Immature natural killer cell (primary cell): ENCODE measurements at places on chromosomes 11 and 22.

DNA sequence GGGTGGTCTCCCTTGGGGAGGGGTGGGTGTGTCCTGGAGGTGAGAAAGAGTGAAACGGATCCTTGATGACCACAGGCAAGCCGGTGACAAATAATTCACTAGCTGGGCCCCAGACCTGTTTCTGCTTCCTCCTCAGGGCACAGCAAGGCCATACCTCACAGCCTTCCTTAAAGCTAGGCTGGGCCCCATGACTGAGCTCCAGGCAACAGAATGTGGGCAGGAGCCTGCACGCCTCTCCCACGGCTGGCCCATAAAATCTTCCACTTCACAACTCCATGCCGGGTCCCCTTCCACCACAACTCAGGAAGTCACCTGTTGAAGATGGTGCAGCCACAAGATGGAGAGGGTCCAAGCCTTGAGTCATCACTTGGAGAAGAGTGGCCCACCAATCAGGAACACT, 23.9 kb downstream of the SLC22A12 start:
- DNase-seq, result no peak

DNA sequence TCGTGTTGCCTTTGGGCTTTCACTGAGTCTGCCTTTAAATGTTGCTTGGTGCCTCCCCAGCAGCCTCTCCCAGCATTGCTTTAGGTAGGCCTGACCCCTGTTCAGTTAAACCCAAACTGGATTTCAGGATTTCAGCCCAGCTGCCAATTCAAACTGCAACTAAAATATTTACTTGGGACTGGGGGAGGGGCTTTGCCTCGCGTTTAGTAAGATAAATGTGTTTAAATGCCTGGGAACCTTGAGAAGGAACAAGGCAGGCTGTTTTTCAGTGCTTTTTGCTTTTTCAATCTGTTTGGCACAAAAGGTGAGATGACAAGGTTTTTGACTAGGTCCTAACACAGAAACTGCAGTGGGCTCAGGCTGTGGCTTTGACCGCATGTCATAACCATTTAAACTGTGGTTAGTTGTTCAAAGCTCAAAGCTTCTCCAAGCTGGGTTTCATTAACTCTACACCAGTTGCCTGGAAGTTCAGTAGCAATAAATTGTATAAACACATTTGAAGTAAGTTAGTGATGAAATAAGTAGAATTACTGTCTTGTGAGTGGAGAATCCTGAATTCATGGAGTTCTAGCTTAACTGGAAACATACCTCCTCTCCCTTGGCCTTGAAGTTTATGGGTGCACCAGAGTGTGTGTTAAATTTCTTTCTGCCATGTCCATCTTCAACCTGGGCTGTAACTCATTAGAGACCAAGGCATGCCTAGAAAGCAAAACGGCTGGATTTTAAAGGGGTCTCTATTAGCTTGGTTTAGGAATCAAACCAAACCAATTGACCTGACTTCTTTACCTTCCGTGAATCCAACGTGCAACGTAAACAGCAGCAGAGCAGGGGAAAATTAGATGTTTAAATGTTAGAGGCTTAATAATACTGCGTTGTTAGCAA, 3.6 kb downstream of the PKNOX2 start:
- no peak for DNase-seq

DNA sequence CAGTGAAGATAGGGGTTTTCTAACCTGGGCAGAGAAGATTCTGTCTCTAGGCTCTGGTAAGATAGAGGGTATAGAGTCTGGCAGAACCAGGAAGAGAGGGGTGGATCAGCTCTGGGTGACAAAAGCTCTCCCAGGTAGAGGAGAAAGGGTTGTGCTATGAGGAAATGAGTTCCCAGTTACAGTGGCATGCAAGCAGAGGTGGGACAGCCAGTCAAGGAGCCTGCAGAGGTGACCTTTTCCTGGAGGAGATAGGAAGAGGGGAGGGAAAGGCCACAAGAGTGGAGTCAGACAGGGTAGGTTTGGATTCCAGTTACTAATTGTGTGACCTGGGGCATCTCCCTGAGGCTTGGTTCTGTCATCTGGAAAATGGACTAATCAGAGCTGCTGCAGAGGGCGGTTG, 3.4 kb upstream of the CAPN5 start:
- no peak for DNase-seq

DNA sequence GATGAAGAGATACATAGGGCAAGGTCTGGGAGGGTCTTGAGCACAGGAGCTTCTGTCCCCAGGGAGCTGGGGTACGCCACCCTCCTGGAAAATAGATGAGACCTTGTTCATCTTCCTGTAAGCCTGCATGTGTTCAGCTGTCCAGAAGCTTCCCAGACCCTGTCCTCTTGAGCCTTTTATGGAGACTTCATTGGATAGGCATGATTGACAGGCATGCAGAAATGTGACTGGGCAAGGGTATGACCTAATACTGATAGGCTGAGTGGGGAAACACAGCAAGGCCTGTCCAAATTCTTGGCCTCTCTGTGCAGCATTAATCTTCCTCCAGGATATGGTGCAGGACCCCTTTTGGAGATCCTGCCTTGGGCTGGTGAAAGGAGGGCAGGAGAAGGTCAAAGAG, 15.7 kb downstream of the ARCN1 start:
- no peak for DNase-seq

DNA sequence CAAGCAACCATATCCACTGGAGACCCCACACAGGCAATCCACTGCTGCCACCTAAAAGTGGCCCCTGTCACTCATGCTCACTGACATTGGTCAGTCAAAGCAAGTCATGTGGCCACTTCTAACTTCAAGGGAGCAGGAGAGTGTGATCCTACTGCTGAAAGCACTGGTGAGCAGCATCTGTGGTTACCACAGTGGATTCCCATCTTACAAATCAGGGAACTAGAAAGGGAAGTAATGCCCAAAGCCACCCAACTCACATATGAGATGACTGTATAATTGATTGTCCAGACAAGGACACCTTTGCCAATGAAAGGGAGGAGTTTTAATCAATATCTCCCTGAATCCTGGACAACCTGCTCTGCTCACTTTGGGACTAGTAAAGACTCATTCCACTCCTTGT, 17.7 kb downstream of the RCN1 start:
- no peak for DNase-seq

- DNase-seq, result no peak
Measured at GRCh38 chr11:57214494-57214893, 22.6 kb downstream of the APLNR start.

- DNase-seq, result no peak
Measured at GRCh38 chr11:66479394-66480116, 679 bp upstream of the DPP3 start.

DNA sequence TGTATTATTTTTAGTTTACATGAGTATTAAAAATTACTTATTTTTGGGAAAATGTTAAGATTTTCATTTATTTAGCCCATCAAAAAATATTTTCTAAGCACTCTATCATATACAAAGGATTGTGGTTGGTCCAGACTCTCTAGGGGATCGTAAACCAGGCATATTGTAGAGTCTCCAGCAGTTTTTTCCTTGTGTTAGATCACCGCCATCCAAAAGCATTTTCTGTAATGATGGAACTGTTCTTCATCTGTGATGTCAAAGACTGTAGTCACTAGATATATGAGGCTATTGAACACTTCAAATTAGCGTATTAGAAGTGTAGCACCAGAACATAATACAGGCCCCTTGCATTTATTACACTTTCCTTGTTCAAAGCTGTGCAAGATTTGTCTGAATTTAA, 154.9 kb downstream of the SBF2 start:
- no peak for DNase-seq

- no peak for DNase-seq
Measured at GRCh38 chr11:77410076-77410827, 63.6 kb downstream of the PAK1 start.

DNA sequence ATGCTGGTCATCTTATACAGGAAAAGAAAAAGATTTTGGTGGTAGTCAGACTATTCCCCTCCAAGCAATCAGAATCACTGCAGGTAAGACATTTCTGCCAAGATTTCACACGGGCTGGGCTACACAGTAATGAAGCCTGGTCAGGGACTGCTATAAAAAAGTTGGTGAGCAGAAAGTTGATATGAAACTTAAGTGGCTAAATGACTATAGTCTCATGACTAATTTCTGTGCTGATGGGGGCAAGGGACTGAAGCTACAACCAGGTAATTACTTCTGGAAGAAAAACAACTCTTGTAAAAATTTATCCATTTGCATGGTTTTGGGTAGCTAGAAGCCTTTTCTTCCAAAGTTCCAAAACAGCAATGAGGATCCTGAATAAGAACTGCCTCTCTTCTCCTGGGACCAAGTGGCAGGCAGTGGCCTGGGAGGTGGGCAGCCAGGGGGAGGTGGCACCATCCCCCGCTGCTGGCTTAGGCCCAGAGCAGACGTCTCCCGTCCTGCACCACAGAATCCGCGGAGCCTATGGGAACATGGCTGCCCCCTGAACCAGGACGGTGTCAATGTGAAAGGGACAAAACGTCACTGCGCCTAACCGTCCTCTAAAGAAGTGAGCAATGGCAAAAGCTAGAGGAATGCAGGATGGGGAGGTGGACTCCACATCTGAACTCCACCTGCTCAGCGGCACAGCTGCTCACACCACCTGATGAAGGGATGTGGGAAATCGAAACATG, 122.6 kb upstream of the LMO1 start:
- no peak for DNase-seq

GRCh38 chr22:28604966-28605761, 74.5 kb downstream of the TTC28 start:
- DNase-seq, result no peak

DNA sequence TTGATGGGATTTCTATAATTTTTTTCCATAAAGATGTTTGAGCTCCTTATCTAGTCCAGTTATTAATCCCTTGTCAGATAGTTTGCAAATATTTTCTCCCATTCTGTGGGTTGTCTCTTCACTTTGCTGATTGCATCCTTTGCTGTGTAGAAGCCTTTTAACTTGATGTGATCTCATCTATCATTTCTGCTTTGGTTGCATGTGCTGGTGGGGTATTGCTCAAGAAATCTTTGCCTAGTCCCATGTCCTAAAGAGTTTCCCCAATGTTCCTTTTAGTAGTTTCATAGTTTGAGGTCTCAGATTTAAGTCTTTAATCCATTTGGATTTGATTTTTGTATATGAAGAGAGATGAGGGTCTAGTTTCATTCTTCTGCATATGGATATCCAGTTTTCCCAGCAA, 1.7 kb upstream of the IL2RB start:
- no peak for DNase-seq

DNA sequence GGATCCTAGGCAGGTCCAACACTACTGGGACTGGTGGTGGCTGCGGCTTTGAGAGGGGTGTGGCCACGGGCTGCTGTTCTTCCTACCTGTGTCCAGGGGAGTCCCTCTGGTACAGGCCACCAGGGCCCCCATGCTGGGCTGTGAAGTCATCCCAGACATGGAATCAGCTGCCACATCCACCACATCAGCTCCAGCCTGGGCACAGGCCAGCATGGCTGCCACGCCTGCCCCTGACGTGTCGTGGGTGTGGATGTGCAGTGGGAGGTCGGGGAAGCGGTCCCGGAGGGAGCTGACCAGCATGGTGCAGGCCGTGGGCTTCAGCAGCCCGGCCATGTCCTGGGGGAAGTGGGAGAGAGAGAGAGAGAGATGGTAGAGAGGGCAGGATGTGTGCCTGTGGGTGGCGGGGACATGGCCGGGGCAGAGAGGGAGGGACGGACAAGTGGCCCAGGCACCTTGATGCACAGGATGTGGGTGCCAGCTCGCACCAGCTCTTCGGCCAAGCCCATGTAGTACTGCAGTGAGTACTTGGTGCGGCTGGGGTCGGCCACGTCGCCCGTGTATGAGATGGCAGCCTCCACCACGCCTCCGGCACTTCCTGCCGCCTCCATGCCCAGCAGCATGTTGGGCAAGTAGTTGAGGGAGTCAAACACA, 6.2 kb upstream of the LRFN4 start:
- no peak for DNase-seq

GRCh38 chr11:17406818-17407149, 18.3 kb upstream of the KCNJ11 start:
- no peak for DNase-seq

DNA sequence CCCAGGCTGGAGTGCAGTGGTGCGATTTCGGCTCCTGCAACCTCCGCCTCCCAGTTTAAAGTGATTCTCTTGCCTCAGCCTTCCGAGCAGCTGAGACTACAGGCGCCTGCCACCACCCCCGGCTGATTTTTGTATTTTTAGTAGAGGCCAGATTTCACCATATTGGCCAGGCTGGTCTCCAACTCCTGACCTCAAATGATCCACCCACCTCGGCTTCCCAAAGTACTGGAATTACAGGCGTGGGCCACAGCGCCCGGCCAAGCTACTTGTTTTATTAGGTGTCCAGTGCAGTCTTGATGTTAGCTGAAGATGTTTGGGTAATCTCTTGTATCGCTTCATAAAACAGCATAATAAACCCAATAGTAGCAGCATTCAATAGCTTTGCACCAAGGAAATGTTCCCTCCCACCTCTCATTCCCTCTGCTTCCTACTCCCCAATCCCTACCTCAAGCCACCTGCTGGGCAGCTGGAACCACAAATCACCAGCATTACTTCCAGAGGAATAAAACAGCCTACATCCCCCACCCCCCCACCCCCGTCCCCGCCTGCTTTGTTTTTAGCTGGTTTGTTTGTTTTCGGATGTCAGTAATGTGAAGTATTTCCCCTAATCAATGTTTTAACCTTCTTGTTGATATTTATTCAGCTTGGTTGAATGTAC, 11.0 kb upstream of the GRIK4 start:
- DNase-seq, result no peak

DNA sequence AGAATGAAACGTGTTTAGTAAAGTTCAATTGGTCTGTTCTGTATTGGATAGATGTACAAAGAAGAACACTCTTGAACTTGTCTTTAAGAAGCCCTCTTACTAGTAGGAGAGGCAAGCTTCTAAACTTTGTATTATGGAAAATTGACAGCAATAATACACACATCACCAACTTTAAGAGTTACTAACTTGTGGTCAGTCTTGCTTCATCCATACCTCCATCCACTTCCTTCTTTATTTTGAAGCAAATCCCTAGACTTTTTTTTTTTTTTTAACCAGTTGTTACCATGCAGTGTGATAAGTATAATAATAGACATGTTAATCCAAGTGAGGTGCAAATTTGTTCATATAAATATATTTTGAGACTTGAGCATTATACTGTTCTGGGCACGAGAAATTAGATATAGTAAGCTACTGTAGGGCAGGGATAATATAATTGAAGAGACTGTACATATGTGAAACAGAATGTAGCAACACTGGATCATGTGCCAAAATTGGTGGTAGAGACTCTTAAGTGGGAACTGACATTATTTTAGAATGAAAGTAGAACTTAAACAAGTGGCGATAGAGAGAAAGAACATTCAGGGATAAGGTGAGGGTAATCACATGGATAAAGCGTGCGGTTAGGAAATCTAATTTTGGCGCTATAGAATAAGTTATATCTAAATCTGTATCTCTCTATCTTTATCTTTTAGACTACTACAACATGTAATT, 6.5 kb downstream of the FAR1 start:
- no peak for DNase-seq

- no peak for DNase-seq
Measured at GRCh38 chr11:42812361-42812760, 499.4 kb upstream of the API5 start.

DNA sequence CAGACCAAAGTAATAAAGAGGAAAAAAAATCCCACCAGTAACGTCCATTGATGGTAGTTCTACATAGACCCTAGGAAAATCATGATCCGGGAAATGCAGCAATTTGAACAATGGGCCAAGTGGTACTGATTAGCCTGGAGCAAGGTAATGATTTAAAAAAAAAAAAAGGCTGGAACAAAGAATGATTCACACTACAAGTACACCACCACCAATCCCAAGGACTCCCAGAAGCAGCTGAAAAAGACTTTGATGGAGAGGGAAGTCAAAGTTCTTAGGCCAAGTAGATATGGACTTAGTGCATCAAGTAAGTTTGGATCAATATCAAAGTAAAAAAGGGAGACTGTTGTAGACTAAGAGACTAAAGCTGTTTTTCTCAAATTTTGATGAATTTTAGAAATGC, 11.8 kb downstream of the KCTD14 start:
- no peak for DNase-seq

- no peak for DNase-seq
Measured at GRCh38 chr22:49208768-49209252, 618.9 kb downstream of the BRD1 start.
